H7 (cell line): ENCODE measurements at places on chromosomes 3 and 15.
A peak's percentile ranks its signal among the peaks of the same experiment; 100 is the strongest.

DNA sequence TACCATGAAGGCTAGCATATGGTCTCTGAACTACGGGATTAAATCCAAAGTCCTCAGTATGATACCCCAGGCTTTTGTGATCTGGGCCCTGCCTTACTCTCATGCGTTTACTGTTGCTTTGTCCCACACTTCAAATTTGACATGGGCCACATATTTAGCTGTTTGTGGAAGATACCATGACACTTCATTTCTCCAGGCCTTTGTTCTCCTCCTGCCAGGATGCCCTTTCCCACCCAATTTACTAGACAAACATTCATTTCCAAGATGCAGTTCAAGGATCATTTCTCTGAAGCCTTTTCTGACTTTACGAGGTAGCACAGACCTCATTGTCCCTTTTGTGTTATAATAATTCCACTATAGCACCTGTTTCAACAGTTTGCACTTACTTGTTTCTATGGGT is 2.2 kb upstream of the OXSM start:
- DNase-seq, result no peak

GRCh38 chr3:185807445-185808068 is 17.3 kb downstream of the IGF2BP2 start:
- DNase-seq, result peak; percentile 35

DNA sequence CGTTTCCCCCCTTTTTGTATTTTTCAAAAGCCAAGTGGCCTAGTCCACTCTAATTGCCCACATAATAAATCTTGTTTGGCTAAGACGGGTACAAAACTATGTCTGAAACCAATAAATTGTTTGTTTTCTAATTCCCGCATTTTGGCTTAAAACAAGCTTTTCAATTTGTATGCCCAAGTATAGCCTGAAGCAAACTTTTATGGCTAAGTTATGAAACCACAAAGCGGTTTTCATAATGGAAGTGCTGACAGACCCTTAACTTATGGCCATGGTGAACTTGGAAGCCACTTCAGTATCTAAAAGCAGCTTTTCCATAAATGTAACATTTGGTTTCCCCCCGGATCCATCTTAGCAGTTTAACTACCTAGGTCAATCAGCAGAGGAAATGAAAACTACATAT is 29.9 kb upstream of the POLR2M start:
- DNase-seq, result no peak

- no peak for DNase-seq
Measured at GRCh38 chr3:11651477-11651876, 7.8 kb upstream of the VGLL4 start.

DNA sequence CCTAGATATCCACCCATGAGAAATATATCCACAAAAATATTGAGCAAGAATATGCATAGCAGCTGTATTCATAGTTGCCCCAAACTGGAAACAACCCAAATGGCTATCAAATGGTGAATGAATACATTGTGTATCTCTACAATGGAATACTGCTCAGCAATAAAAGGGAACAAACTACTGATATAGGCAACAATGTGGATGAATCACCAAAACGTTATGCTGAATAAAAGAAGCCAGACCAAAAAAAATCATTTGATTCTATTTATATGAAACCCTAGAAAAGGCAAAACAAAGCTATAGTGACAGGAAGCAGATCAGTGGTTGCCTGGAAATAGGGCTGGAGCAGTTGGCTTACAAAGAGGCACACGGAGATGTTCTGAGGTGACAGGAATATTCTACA is 15.5 kb upstream of the CMTM7 start:
- no peak for DNase-seq

- peak; percentile 96 for DNase-seq
Measured at GRCh38 chr15:89776274-89777072, at the start of gene MESP2. Gene MESP2 (plus strand): TSS chr15:89776332. CDS start chr15:89776358, 26 bp downstream.

GRCh38 chr3:45656575-45657363 is 32.4 kb upstream of the SACM1L start:
- DNase-seq, result peak; percentile 85

- DNase-seq, result no peak
Measured at GRCh38 chr3:190485830-190486532, 27.9 kb upstream of the IL1RAP start.

GRCh38 chr15:76973362-76973743 is 21.6 kb upstream of the PSTPIP1 start:
- peak; percentile 91 for DNase-seq
